ENCODE measurements at places on chromosomes 5 and 9. TPM values are rescaled to one million over a fixed set of nuclear protein-coding genes. Genes with fewer than 3 reads are reported as not detected.

DNA sequence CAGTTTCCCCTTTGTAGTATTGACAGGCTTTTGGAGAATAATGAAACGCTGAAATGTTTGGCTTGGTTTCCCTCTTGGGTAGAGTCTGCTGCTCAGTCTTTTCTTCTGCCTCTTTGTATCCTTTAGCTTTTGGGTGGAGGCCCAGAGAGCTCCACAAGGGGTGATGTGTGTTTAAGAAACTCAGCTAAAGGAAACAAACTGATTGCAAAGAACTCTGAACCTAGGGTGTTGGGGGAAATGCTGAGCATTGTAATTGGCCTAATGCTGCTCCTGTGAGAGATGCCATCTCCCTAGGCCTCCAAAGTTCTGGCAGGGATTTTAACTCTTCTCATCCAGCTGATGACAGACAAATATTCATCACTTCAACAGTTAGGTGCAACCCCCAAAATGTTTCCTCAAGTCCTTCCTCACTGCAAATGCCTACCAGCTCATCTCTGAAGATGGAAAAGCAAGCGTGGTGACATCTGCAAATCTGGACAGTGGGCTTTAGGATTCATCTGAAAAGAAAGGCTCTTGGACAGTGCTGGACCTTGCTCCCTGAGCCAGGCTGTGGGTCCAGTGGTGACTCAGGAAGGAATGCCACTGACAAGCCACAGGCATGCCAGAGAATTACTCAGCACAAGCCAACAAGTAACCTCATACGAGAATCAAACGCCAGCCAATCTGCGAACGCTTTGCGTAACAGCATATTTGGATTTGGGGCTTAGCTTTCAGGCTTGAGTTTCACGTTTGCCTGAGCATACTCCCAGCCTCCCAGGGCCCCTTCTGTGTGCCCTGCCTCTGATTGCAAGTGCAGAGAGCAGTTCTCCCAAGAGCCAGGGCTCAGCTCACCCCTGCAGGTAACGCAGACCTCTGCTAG, 30.5 kb upstream of the ZSWIM6 start:
- no peak overlapping the region for H3K27ac ChIP-seq
- no peaks in the 10 kb centered on the region for H3K36me3 ChIP-seq
- H3K4me3 ChIP-seq: no peak overlapping the region
- no peak for DNase-seq
- peaks cover 6% of the 10 kb centered on the region for H3K4me1 ChIP-seq

DNA sequence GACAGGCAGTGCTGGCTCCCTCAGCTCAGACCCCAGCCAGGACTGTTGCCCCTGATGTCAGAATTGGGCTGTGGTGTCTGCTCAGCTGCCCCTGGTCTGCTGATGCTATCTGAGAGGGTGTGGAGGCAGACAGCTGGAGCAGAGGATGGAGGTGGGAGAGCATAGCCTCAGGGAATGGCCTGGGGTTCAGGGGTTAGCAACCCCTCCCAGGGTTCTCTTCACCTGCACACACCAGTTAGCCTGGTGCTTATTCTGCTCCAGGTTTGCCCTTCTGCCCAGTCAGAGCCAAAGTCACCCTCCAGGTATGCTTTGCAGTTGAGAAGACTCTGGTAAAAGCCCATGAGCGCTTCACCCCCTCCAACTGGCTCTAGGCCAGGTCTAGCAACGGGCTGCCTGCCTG, 109.8 kb downstream of the SAXO1 start:
- no peaks in the 10 kb centered on the region for H3K36me3 ChIP-seq
- H3K4me3 ChIP-seq: no peak overlapping the region
- H3K27me3 ChIP-seq: no peaks in the 10 kb centered on the region
- H3K27ac ChIP-seq: no peak overlapping the region

- DNase-seq: no peak
- H3K4me1 ChIP-seq: no peaks in the 10 kb centered on the region
- no peaks in the 10 kb centered on the region for H3K36me3 ChIP-seq
- no peaks in the 10 kb centered on the region for H3K27me3 ChIP-seq
These were observed 61.3 kb downstream of the AMBP start for GRCh38 chr9:114016629-114017423.

DNA sequence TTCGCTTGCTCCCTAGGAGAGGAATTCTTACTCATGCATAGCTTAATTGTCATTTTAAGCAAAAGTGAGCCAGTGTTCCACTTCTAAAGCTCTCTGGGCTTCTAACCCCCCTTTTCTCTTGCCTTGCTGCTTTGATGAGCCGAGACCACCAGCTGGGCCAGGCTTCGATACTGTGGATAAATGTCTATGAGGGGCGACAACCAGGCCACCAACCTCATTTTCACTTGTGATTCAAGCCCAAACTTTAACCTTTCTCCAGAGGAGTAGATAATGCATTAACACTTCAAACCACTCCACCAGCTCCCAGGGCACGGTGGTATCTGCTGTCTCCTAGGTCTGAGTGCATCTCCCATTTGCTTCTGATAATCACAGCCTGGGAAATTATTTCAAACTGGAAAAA, 205.6 kb downstream of the PSAT1 start:
- H3K4me3 ChIP-seq: no peak overlapping the region
- no peak for DNase-seq
- H3K36me3 ChIP-seq: no peaks in the 10 kb centered on the region
- H3K4me1 ChIP-seq: no peaks in the 10 kb centered on the region
- no peak overlapping the region for H3K27ac ChIP-seq

DNA sequence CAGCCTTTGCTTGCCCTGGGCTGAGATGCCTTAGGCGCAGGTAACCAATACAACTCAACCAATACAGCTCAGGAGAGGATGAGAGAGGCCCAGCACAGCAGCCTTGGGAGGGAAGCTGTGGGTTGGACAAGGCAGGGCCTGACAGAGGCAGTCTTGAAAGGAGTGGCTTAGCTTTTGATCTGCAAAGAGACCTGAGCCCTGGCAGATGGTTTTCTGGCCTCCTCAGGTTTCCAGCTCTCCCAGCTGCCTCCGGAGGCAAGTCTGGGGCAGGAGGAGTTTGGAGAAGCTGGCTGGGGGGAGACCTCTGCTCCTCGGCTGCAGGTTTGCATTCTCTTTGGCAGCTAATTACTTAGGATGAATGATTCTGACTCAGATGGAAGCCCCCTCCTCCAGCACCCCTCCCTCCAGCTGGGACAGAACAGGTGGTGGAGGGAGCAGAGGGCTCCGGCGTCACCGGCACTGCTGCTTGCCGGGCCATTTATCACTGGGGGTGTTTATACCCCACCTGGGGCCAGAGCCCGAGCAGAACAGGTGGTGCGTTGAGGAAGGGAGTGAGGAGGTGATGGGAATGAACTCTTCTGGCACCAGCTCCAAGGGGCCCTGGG, 50.8 kb downstream of the TSPAN17 start:
- no peaks in the 10 kb centered on the region for H3K4me1 ChIP-seq
- H3K27ac ChIP-seq: no peak overlapping the region
- no peak overlapping the region for H3K4me3 ChIP-seq
- no peak for DNase-seq
- H3K36me3 ChIP-seq: no peaks in the 10 kb centered on the region

GRCh38 chr9:109411798-109412352, 86.2 kb downstream of the PTPN3 start:
- peaks cover 9% of the 10 kb centered on the region for H3K4me1 ChIP-seq

DNA sequence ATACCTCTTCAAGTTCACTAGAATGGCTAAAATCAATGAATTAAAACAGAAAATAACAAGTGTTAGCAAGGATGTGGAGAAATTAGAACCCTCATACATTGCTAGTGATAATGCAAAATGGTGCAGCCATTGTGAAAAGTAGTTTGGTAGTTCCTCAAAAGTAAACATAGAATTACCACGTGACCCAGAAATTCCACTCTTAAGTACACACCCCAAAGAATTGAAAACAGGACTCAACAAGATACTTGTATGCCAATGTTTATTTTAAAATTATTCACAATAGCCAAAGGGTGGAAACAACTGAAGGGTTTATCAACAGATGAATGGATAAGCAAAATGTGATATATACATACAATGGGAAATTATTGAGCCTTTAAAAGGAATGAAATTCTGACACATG, 70.3 kb downstream of the BARX1 start:
- no peak for DNase-seq
- no peaks in the 10 kb centered on the region for H3K36me3 ChIP-seq
- H3K4me1 ChIP-seq: no peaks in the 10 kb centered on the region
- no peak overlapping the region for H3K4me3 ChIP-seq

- DNase-seq: no peak
- no peak overlapping the region for H3K4me3 ChIP-seq
- no peak overlapping the region for H3K27ac ChIP-seq
- H3K36me3 ChIP-seq: no peaks in the 10 kb centered on the region
- H3K4me1 ChIP-seq: no peaks in the 10 kb centered on the region
These were observed 260.7 kb upstream of the DMRT1 start for GRCh38 chr9:580652-581342.

DNA sequence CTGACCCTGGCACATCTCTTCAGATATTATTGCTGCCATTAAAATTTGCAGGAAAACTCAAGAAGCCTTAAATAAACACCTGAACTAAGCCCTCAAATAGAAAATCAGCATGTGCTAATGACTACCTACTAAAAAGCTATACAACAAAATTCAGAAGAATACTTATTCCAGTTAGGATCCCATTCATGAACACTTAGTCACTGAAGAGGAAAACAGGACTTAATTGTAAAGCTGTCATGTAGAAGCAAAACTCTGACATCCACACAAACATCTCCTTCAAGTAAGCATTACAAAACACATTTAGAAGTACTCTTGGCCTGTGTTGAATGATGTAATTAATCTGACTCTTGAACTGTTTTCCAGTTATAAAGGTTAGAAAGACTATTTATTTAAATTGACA, 19.9 kb downstream of the ELL2 start:
- no peaks in the 10 kb centered on the region for H3K36me3 ChIP-seq
- DNase-seq: no peak
- H3K4me1 ChIP-seq: no peaks in the 10 kb centered on the region
- no peaks in the 10 kb centered on the region for H3K27me3 ChIP-seq
- H3K27ac ChIP-seq: no peak overlapping the region

- no peak overlapping the region for H3K4me3 ChIP-seq
- no peak for DNase-seq
- no peaks in the 10 kb centered on the region for H3K27me3 ChIP-seq
- H3K27ac ChIP-seq: no peak overlapping the region
These were observed 183.2 kb downstream of the NTRK2 start for GRCh38 chr9:84852617-84853301.

DNA sequence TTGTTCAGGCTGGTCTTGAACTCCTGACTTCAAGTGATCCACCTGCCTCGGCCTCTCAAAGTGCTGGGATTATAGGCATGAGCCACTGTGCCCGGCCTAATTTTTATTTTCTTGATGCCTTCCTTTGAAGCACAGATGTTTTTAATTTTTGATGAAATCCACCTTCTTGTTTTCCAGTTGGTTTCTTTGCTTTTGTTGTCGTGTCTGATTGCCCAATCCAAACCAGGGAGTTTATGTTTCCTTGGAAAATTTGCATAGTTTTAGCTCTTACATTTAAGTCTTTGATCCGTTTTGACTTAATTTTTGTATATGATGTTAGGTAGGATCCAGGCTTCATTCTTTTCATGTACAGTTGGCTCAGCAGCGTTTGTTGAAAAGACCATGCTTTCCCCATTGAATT, 15.2 kb downstream of the EHMT1 start:
- H3K27me3 ChIP-seq: no peaks in the 10 kb centered on the region
- H3K36me3 ChIP-seq: no peaks in the 10 kb centered on the region
- no peak for DNase-seq

DNA sequence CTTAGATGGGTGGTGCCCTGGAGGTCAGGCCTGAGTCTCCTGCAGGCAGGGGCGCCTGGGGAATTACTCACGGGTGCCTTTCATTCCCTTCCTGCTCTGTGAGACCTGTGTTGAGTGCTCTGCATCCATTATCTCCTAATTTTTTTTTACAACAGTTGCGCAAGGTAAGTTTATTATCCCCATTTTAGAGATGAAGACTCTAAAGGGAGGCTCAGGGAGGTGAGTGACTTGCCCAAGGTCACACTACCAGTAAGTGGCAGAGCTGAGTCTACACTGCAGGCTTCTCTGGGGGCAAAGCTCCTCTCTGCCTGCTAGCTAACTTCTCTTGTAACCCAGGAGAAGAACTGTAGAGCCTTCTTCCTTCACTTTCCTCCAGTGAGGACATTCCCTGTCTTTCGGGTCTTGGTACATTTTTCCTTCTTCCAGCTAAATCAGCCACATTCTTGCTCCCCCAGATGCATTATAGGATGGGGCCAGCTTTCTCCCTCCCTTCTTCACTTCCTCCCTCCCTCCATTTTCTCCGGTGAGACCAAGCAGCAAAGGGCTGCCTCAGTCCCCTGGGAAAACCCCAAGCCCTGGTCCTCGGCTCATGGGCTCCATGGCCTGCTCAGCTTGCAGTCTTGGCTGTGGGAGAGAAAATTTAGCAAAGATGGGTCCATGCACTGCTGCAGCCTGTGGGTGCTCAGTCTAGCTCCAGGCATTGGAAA, 1.8 kb downstream of the PRR7 start:
- H3K36me3 ChIP-seq: no peaks in the 10 kb centered on the region
- no peak overlapping the region for H3K4me3 ChIP-seq
- no peak for DNase-seq
- H3K27ac ChIP-seq: no peak overlapping the region
- peaks cover 14% of the 10 kb centered on the region for H3K27me3 ChIP-seq

Gene PCDHA9
- not detected for polyA plus RNA-seq

Gene FAM78A
- polyA plus RNA-seq: 58.3 TPM

Gene BTNL3
- polyA plus RNA-seq: not detected

Gene ZFP37
- polyA plus RNA-seq: 0.42 TPM

Gene CPEB4
- 11.8 TPM for polyA plus RNA-seq

Gene ADAMTS16
- not detected for polyA plus RNA-seq

Gene BTNL9
- 40.7 TPM for polyA plus RNA-seq

Gene TMED9
- polyA plus RNA-seq: 58.8 TPM

Gene ADGRD2
- not detected for polyA plus RNA-seq

Gene KCNT1
- polyA plus RNA-seq: not detected

Gene SMIM32
- not detected for polyA plus RNA-seq

Gene FBXO38
- polyA plus RNA-seq: 14.4 TPM

All from B cell (primary cell).